ENCODE measurements at places on chromosomes 7 and 10.

GRCh38 chr10:3239920-3240894 lies 67.6 kb upstream of the PITRM1 start:
- DNase-seq: no peak

DNA sequence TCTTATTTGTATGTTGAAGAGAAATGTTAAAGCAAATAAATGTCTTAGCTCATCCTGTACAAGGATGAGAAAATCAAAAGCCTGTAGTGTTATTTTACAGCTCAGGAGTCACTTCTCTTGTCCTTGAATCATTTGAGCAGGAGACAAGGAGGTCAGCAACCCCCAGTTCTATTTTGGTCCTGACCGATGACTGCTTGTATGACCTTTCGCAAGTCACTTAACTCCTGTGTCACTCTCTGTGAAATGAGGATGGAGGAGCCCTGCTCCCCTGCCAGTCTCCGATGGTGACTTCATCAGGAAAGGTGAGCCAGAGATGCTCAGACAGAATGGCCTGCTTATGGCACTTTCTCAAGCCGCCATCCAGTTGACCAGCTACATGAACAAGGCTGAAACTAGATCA lies 101.0 kb downstream of the CELF2 start:
- DNase-seq: no peak

DNA sequence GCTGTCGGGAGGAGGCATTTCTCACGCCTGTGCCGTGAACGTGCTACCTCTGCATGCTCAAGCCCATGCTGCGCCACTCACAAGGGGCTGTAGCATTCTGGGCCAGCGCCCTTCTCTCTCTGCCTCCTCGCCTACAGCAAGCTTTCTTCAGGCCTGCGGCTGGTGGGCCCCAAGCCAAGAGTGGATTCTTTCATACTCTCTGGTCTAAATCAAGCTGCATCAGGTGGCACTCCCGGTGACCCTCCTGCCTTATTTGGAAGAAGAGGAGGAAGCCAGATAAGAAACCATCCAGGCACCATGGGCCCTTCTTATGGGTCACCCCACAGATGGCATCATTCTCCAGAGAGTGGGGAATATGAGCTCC lies 86.7 kb upstream of the DUSP5 start:
- DNase-seq: peak; percentile 28

DNA sequence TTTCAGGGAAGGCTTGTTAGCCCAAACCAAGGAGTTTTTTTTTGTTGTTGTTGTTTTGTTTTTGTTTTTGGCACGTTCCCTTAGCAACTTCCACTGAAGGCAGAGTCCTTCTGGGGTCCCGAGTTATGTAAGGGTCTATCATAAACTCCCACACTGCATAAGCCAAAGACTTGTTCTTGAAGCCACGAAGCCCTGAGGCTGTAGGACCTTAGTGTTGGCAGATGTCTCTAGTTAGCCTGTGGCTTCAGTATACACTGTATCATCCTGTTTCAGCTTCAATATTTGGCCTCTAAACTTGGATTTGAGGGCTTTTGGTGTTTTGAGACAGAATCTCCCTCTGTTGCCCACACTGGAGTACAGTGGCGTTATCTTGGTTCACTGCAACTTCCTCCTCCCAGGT lies 13.6 kb downstream of the KPNA7 start:
- DNase-seq: no peak

- no peak for DNase-seq
Observed at GRCh38 chr7:151885202-151885580, 8.3 kb upstream of the PRKAG2 start.

GRCh38 chr7:69892790-69893189 lies 294.5 kb downstream of the AUTS2 start:
- no peak for DNase-seq

- no peak for DNase-seq
Observed at GRCh38 chr7:74092964-74093471, 9.4 kb downstream of the LIMK1 start.

GRCh38 chr7:51180092-51180491 lies 136.5 kb downstream of the COBL start:
- no peak for DNase-seq

- peak; percentile 26 for DNase-seq
Observed at GRCh38 chr10:114879541-114880158, 58.1 kb downstream of the FHIP2A start.

GRCh38 chr7:134874407-134874806 lies 95.0 kb downstream of the CALD1 start:
- no peak for DNase-seq

DNA sequence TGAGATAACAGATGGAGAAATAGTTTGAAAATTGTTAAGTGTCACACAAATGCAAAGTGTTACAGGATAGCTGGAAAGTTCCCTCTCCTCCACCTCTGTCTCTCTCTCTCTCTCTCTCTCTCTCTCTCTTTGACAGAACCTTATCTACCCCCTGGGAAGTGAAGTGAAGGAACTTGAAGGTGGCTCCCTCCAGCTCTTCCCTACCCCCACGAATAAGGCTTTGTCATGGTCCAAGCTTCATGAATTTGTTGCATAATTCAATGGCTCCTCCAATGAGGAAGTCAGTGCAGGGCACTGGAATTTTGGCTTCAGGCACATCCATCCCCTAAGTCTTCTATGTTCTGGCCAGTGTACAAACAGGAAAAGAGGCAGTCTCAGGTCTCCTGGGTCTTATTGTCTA lies 66.4 kb downstream of the CDHR3 start:
- no peak for DNase-seq

DNA sequence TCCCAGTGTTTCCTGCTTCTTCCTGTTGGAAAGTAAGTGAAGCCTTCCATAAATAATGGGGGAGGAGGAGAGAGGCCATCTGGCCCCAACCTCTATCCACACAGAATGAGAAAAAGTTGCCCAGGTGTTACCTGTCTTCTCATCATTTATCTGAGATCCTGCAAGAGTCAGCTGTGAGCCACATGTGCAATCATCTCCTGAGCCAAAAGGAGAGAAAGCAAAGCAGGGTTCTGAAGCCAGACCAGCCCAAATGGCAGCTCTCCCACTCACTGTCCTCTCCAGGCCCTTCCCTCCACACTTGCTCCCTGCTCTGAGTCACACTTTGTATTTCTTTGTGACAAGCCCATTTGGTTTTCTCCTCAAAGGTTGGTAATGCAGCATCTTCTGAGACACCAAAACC lies 65.9 kb downstream of the FAM204A start:
- DNase-seq: no peak

- DNase-seq: peak; percentile 49
Observed at GRCh38 chr7:36967387-36967786, 243.1 kb upstream of the AOAH start.

- DNase-seq: no peak
Observed at GRCh38 chr10:69234447-69234846, 14.3 kb downstream of the HKDC1 start.

GRCh38 chr7:70183278-70183677 lies 585.0 kb downstream of the AUTS2 start:
- DNase-seq: no peak

- DNase-seq: no peak
Observed at GRCh38 chr7:92848441-92848840, 12.1 kb upstream of the CDK6 start.

GRCh38 chr7:49255054-49255453 lies 330.7 kb downstream of the CDC14C start:
- peak; percentile 52 for DNase-seq

GRCh38 chr7:43502941-43503340 lies 80.0 kb upstream of the STK17A start:
- DNase-seq: no peak

GRCh38 chr7:141573511-141573910 lies 22.3 kb downstream of the AGK start:
- DNase-seq: no peak

- peak; percentile 33 for DNase-seq
Observed at GRCh38 chr7:29102558-29103151, 43.7 kb downstream of the CPVL start.

DNA sequence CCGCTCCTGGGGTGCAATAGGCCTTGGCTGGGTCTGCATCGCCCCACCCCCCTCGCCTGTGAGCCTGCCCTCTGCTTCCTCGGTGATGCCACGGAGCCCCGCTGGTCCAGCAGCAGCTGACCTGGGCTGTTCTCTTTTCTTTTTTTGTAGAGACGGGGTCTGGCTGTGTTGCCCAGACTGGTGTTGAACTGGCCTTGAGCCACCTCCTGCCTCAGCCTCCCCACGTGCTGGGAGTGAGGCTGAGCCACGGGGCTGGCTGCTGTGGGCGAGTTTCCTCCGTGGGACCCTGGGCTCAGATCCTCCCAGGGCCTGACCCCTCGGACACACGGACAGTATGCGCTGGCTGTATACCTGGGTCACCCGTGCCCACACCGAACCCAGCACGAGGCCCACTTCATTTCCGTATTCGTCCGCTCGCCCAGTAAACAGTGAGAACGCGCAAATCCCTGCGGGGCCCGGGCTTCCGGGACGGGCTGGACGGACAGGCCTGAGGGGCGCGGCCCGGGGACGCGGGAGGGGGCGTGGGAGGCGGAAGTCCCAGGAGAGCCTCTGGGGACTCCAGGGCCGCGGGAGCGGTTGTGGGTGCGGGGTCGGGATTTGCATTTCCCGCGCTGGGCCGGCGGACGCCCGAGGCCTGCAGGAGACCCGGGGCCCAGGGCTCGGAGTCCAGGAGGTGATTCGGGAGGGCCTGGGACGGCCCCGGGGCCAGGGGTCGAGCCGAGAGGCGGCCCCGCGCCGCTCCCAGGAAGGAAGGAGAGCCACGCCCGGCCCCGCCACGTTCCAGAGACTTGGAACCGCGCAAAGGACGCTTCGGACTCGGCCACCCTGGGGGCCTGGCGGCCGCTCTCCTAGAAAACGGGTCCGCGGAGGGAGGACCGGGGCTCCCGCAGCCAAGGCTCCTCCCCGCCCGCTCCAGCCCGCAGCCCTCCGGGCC lies 57.7 kb upstream of the DNAJB6 start:
- DNase-seq: no peak

DNA sequence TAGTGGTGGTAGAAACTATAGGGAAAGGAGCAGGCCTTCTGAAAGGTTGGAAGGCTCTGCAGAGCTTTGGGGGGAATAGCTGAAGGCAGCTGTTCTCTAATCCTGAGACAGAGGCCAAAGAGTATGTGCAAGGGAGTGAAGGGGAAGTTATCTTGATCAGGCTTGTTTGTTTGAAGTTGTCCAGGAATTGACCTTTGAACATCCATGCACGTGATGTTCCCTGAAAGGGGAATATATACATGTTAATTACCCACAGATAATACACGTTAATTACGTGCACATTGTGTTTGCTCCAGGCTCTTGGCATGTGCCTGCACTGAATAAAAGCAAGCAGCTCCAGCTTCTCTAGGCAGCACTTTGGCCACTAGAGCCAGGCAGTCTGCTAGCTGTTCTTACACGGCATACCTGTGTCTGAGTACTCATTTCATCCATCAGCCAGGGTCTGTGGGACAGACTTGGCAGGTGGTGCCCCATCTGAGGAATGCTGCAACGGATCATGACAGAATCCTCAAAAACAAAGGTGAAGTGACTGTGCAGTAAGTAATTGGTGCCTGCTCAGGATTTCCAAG lies 18.0 kb upstream of the STARD3NL start:
- no peak for DNase-seq

- no peak for DNase-seq
Observed at GRCh38 chr7:114959931-114960330, 38.0 kb downstream of the MDFIC start.

DNA sequence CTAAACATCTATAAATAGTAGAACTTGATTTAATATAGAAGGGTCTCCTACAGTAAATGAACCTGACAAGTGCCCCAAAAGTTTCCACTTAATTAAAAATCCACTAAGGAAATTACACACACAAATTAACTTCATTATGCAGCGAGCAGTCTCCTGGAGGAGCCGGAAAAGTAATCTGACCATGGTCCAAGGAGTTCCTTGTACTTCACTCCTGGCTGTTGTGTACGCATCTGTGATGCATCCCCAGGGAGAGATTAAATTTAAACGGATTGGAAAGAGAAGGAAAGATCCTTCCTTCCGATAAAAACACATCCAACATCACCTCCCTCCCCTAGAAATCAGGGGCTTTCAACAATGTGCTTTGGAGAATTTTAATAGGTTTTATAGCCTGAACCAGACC lies 85.5 kb downstream of the PARD3 start:
- no peak for DNase-seq

DNA sequence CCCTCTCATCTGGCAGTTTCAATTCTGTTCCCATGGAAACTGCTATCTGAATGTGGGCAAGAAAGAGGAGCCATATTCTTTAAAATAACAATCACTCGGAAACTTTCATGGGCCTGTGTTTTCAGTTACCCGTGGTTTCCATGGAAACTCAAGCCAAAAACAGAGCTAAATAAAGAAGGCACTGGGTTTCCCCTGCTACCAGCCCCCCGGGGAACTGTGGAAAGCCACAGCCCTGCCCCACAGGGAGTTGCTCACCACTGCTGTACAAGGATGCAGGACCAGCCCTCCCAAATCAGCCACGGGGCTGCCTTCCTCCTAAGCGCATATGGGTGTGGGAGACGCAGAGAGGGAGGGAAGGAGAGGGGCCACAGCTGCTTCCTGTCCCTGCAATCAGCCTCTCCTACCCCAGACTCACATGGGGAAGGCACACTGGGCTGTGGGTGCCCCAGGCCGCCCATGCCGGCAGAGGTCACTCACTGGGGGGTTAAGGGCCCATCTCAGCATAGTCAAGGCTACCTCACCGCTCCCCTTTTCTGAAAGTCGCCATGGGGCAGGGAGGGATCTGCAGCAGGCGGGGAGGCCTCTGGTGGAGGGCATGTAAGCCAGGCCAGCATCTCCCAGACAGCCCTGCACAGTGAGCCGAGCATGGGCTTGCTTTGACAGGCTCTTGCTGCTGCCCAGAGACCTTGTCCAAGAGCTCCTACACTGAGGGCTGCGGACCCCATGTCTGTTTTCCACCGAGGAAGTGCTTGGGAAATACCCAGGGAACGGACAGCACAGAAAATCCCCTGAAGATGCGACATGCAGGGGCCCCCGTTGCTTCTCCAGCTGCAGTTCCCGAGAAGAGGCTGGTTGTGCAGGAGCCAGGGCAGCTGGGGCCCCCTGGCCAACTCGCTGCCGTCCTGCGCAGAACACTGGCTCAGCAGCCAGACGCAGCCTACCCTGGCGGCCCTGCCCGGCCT lies 157.3 kb upstream of the PPP2R2D start:
- no peak for DNase-seq
